CD4-positive, alpha-beta T cell treated with Interleukin-4 for 1 hour (primary cell): ENCODE measurements at places on chromosomes 1 and 21.

DNA sequence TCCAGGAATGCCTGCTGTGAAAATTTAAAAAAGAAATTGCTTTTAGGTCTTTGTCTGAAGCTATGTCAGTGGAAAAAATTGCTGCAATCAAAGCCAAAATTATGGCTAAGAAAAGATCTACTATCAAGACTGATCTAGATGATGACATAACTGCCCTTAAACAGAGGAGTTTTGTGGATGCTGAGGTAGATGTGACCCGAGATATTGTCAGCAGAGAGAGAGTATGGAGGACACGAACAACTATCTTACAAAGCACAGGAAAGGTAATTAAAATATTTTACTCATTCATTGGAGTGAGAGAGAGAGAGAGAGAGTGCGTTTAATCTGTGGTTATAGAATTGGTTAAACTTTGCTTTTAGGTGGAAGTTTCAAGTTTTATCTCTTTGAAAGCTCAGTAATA lies 20.0 kb downstream of the CDC73 start:
- no peak for DNase-seq

DNA sequence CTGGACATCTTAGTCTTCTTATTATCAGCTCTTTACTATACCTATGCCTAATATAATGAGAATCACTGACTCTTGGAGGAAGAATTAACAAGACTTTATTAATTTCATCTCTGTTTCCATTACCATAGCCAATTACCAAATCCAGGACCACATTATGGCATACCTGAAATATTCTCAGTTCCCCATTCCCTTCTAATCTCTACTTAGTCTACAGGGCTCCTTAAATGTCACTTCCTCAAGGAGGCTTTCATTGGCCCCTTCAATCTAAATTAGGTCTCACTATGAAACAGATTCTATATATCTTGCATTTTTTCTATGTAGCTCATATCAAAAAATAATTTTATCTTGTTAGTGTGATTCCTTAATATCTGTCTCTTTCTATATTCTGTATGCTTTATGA lies 371.2 kb downstream of the PTBP2 start:
- no peak for DNase-seq

DNA sequence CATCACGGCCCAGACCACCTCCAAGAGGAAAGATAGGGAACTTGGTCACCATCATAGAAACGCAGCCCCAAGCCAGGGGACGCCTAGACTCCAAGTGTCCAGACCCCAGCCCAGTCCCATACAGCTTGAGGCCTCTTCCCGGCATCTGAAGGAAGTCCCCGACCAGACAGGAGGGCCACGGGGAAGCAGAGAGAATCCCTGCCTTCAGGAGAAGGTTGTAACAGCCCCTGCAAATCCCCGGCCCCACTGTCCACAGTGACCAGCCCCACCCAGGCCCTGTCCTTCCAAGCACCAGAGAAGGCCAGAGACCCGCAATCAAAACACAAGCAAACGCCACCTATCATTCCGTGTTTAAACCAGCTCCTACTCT lies 1.7 kb downstream of the SLC19A1 start:
- DNase-seq, result no peak

GRCh38 chr1:178551940-178552339 lies 39.0 kb downstream of the TEX35 start:
- no peak for DNase-seq

- no peak for DNase-seq
Measured at GRCh38 chr1:153346077-153346723, 2.4 kb downstream of the PGLYRP4 start.

DNA sequence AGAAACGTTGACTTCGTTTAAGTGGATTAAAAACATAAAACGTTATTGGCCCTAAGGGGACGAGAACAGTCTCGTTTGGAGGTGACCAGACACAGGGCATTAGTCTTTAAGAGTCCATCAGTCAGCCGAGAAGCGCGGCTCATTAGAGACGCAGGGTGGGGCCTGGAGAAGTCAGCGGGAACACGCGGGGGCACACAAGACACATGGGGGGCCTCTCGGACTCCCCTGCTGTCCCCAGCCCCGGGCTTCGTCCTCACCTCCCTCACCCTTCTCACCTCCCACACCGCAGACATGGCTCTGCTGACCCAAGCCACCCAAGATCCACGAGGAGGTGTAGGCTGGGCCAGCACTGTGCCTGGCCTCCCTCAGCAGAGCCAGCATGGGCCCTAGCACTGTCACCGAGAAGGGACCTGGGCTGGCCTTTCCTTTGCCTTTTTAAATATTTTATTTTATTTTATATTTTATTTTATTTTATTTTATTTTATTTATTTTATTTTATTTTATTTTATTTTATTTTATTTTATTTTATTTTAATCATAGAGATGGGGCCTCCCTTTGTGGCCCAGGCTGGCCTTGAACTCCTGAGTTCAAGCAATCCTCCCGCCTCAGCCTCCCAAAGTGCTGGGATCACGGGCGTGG lies 48.9 kb downstream of the MORN1 start:
- DNase-seq, result no peak

DNA sequence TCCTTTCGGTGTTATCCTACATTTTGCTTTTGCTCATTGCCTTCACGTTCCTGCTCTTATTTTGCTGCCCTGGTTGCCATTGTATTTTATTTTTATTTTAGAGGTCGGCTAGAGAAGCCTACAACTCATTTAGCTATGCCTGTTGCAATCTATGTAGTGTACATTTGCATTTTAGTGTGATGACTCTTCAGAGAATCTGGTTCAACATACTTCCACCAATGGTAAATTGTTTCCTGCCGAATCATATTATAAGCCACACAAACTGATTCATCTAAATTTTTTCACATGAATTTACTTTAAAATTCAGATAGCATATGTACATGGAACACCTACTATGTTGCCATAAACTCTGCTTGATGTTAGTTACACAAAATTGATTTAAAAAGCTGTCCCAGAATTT lies 1596.9 kb downstream of the PLA2G4A start:
- DNase-seq, result no peak

- DNase-seq, result no peak
Measured at GRCh38 chr1:243991650-243992049, 59.4 kb upstream of the ZBTB18 start.
